ENCODE measurements at places on chromosomes 2 and 18.

DNA sequence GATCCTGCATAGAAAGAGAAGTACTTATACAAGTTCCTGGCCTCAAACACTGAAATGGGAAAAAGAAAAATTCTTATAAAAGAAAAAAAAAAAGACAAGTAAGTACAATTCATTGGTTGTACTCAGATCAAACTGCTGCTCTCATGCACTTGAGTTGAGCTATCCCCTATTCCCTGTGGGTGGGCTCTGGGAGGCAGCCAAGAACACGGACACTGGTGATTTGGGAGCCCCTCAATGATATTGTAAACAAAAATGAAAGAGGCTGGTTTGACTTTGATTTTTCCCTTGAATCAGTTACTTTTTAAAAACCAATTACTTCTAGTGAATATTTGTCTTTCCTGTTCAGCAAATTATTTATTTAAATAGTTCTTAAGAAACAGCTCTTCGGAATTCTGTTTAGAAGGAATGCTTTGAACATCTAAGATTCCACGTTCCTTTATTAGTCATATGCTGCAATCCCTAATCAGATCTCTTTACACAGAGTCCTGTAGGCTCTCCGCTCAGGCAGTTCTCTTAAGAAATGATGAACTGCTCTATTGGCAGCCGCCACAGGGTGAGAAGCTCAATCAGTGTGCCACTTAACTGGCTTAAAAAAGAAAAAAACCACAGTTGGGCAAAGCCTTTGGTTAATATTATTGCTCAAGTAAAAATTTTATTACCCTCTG lies 225.1 kb downstream of the TMEM182 start:
- no peak for DNase-seq

DNA sequence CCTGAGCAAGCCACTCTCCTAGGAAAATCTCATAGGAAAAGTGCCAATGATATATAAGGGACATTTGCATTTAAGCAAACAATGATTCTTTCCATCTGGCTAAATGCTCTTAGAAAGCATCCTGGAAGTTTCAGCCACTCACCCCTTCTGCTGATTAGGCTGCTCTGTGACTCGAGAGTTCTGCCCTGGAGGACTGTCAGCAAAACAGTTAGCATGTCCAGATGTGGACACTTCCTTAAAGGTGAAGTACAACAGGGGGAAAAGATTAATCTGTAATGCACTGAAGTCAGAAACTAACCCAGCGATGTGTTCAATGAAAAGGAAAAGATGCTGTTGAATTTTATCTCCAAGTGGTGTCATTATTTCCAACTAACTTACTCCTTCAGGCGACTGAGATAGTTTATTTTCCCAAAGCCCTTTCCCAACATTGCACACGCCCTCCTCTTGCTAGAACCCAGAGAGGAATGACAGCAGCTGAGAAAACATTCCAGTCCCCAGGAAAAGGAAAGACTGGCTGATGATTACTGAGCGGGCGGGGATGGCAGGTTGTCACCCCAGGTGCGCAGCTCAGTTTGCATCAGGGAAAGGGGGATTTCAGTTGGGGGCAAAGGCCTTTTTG lies 214.0 kb downstream of the SS18 start:
- DNase-seq, result no peak

DNA sequence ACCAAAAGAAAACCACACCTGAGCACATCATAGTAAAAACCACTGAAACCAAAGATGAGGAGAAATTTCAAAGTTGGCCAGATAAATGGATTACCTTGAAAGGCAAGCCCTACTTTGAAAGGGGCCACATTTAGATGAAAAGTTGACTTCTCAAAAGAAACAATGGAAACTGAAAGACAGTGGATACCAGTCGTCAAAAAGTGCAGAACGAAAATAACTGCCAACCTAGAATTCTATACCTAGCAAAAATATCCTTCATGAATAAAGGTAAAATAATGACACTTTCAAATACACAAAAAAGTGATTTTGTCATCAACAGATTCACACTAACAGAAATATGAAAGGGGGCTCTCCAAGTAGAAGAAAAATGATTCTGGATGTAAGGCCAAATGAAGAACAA lies 18.4 kb downstream of the NEU4 start:
- DNase-seq, result no peak

- peak; percentile 65 for DNase-seq
These were observed 8.7 kb upstream of the TXNDC2 start for GRCh38 chr18:9876867-9877654.

DNA sequence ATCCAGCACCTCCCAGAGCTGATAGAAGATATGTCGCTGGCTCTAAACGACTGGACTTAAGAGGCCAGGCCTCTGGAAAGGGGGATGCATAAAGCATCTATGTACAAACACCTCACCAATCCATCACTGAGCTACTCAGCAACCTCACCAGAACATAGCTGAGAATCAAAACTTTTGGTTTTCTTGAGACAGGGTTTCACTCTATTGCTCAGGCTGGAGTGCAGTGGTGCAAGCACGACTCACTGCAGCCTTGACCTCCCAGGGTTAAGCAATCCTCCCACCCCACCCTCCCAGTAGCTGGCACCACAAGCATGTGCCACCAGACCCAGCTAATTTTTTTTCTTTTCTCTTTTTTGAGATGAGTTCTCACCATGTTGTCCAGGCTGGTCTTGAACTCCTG lies 62.9 kb upstream of the MSH6 start:
- no peak for DNase-seq

DNA sequence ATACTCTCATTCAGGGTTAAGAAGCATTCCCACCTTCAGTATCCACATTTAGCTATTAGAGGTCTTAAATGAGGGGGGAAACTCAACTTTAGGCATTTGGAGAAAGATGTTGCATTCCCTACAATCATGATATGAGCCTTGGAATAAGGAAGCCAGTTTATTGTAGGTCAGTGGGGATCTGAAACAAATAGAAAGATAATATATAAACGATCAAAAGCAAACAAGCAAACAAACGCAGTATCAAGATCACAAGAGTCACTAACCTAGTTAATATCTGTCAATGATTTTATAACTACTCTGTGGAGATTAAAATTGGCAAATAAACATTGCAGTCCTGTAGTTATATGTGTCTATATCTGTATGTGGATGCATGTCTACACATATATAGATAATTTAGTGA lies 152.4 kb upstream of the LRATD1 start:
- DNase-seq, result no peak

DNA sequence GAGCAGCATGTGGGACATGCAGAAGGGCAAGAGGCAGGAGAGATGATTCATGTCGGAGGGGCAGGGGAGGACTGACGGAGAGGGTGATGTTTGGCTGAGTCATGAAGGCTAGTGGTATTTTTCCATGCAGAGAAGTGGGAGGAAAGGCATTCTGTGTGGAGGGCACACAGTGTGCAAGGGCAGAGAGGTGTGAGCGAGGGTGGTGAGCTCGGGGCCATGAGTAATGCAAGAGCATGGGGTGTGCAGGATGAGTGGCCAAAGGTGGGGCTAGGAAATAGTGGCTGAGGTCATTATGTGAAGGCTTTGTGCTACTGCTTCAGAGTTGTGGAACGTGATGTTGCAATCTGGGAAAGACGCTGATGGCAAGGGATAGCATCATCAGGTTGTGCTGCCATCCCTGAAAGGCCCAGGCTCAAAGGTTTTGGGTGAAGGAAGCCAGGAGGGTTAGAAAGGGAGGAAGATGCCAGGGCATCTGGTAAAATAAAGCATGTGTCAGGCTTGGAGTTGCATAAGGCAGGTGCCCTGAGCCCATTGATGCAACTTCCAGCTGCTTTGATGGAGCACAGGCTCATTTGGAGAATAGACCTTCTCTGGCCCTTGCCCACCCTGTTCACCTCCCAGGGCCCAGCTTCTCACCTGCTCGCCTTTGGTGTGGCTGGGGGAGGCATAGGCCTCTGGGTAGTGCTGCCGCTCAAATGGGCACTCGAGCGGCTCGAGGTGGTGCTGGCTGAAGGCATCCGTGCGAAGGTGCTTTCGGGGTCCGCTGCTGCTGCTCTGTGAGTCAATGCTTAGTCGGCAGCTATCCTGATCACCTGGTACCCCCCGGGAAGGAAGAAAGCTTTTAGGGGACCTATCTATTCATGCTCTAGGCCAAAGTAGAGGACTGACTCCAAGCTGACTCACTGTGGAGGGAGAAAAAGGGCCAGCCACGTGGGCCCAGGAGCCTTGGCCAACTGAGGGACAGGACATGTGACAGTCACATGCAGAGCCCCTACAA lies 37.5 kb downstream of the PAX8 start:
- peak; percentile 77 for DNase-seq

- DNase-seq, result no peak
These were observed 386.4 kb downstream of the PIK3C3 start for GRCh38 chr18:42341423-42341822.

- no peak for DNase-seq
These were observed 91.7 kb upstream of the YWHAQ start for GRCh38 chr2:9722451-9722850.

DNA sequence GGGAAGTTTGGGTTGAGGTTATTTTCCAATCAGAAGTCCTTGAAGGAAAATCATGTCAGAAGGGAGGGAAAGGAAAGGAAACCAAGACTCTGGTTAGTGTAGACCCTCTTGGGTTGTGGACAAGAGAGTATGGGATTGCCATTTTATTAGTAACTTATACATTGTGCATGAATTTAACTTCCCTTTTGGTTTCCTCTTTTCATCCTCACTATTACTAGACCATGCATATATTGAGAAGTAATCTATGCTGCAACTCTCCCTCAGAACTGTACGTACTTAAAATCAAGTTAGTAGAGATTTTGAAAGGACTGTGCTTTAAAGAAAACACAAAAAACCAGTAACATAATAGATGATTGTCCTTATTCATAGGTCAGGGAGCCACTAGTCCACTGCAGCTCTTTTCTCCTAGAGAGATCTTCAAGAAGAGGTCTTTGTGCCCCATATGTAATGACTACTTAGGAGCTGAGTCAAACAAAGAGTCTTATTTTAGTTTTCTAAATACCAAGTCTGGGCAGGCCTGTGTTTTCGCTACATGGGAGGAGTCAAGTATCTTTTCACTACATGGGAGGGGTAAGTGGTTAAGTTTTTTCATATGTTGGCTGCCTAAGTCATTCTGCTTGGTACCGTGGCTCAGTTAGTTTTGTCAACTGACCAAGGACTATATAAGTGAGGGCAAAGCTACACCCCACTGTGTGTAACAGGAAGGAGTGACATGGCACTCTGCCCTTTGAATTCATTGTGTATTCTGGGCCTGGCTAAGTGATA lies 25.2 kb upstream of the FAM117B start:
- DNase-seq, result no peak

DNA sequence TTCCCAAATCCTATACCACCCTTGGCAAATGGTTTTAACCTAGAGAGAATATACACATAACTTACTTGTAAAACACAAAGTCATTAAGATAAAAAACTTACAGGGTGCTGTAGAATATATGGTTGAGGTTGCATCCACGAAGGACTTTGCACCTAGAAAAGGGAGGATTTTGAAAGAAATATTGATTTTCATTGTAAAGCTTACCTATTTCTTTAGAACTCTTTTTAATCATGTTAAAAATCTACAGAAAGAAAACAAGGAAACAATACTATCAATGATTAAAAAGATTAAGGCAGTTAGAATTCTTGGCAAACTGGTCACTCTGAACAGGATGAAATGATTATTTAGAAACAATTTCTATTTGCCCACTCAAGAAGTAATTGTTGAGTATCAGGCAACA lies 81.1 kb upstream of the ITGB6 start:
- DNase-seq, result no peak

DNA sequence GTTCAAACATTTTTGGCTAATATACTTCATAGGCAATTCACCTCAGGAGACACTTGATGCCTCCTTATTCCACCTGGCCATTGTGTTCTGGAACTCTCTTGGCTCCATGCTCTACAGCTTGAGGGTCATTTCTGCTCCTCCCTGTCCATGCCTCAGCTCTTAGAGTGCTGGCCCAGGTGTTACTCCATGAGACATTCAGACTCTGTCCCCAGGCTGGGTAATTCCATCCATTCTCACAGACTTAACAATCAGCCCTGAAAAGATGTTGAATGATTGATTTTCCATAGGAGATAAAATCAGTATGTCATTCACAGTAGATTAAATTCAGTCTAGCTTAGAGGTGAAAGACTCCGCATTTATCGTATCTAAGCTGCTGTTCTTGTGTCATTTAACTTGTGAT lies 168.6 kb upstream of the CWC22 start:
- no peak for DNase-seq

DNA sequence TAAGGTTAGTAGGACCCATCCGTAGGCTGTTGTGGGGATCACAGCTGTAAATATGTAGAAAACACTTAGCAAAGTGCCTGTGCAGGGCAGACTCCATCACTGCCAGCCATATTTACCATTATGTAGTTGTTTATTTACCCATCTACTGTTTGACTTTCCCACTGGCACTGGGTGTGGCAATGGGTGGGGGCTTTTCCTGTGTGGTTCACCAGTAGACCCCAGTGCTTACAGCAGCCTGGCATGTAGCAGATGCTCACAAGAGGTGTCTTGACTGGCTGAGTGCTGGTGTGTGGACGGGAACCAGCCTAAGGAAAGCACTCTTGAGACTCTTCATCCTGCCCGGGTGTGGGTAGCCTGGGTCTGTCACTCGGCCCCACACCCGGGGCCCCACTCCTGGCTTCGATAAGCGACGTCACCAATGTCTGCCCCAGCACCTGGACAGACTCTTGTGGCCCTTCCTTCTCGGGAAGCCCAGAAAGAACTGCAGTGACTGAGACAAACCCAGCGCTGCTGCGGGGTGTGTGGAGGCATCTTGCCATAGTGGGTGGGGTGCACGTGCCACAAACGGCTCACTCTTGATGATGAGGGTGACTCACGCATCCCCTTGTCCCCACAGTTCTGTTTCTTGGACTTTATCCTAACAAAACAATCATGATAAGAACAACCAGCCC lies 78.3 kb downstream of the HDAC4 start:
- DNase-seq, result no peak

DNA sequence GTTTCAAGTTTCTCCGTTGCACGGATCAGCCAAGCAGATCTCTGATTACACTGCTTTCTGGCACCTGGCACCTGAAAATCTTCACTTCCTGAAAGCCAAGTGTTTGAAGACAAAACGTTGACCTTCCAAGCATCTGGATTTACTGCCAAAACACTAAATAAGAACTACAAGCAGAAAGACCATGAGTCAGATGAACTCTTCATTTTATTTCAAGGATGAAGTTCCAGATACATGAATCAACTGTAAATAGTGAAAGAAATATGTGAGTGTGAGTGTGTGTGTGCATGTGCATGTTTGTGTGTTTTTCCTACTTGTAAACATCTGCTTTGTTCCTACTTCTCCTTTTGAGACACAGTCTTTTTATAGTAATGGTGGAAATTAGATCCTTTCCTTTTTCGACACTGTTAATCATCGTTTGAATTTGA lies 60.0 kb upstream of the DTNA start:
- DNase-seq, result no peak

DNA sequence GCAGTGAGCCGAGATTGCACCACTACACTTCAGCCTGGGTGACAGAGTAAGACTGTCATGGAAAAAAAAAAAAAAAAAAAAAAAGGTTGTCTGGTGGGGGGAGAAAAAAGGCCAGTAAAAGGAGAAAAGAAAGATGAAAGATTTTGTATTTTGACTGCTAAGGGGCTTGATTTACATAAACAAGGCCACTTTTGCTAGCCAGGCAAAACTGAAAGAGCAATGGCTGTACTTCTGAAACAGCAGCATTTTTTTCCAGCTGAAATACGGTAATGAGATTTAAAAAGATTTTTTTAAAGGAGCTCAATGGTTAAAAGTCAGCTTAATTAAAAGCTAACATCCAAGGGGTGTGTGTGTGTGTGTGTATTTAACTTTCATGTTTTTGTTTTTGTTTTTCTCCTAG lies 11.3 kb upstream of the OXER1 start:
- no peak for DNase-seq

- DNase-seq, result no peak
These were observed 30.6 kb upstream of the CREB1 start for GRCh38 chr2:207499114-207499513.

GRCh38 chr2:201255408-201256033 lies 4.8 kb upstream of the CASP8 start:
- DNase-seq, result no peak
